AG04449 (cell line): ENCODE measurements at places on chromosomes 13 and 19.

DNA sequence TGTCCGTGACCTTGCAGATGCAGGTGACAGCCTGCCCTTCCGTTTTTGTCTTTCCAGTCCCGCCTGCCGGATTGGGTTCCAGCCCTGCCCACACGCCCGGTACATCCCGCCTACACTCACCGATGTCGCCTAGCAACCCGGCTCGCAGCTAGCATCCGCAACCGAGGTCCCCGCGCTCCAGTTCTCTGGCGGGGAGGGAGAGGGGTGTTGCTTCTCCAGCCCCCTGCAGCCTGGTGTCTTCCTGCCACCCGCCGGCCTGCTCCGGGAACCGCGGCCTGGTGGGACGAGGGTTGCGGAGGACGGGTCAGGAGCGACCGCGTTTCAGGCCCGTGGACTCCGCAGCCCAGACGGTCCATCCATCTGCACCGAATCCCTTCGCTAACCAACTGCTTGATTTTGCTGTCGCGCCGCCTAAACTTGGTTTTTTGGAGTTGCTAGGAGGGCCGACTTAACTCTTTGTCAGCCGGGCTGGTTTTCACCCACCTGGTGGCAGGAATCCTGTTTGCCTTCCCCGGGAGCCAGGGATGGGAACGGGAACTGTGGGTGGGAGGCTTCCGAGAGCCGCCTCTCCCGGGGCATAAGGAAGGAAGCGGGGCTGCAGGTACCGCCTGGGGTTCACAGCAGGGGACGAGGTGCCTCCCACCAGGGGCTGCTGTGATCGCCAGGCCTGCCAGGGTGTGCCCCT is 15.4 kb upstream of the MATK start:
- no peak for DNase-seq

DNA sequence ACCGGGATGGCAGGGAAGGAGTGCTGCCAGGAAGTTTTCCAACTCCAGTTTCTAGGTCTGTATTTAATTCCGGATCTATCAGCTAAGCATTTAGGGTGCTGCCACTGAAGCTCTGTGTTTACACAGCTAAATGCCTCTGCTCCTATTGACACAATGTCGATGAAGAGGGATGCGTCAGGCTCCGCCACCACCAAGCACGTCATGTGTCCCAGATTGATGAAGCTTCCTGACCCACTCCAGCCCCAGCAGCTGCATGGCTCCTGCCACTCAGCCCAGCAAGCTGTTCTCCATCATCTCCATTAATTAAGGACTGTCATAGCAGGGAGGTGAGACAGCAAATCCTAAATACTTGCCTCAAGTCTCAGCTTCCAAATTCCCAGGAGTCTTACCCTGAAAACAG is 435.2 kb upstream of the ZNF507 start:
- DNase-seq: no peak

- DNase-seq: peak; percentile 52
These were observed 35.9 kb upstream of the MAB21L1 start for GRCh38 chr13:35512271-35512920.

GRCh38 chr13:52461265-52461664 is 6.0 kb downstream of the CKAP2 start:
- no peak for DNase-seq

- DNase-seq: no peak
These were observed 11.3 kb downstream of the GTPBP3 start for GRCh38 chr19:17348700-17349099.
